ENCODE measurements at places on chromosomes 7 and 10.

DNA sequence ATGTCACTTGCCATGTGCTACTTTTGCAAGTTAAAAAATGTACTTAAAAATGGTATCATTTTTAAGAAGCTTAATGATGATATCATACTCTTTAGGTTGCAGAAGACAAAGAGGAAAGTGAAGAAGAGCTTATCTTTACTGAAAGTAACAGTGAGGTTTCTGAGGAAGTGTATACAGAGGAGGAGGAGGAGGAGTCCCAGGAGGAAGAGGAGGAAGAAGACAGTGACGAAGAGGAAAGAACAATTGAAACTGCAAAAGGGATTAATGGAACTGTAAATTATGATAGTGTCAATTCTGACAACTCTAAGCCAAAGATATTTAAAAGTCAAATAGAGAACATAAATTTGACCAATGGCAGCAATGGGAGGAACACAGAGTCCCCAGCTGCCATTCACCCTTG, 6.1 kb downstream of the LMOD2 start:
- DNase-seq = no peak

GRCh38 chr7:23628370-23628769, 31.2 kb downstream of the CCDC126 start:
- no peak for DNase-seq

DNA sequence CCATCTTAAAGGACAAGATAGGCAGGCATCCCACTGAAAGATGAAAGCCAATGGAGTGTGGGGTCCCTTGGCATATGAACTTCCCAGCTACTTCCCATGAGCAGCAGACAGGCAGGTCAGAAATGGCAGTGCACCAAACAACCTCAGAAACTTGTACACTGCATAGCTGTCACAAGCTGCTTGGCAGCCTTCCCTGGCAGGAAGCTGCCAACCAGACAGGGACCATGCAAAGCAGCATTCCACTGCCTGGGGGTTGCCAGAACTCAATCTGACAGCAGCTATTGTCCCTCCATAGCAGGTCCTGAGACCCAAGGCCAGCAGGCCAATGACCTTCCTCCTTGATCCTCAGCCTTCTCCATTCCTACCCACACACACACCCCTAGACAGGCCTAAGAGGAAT, 139.5 kb downstream of the PLCE1 start:
- DNase-seq = no peak

GRCh38 chr7:64876792-64877713, 26.0 kb upstream of the ZNF273 start:
- DNase-seq = no peak

- DNase-seq = no peak
Measured at GRCh38 chr7:31058122-31058521, 6.0 kb downstream of the ADCYAP1R1 start.

DNA sequence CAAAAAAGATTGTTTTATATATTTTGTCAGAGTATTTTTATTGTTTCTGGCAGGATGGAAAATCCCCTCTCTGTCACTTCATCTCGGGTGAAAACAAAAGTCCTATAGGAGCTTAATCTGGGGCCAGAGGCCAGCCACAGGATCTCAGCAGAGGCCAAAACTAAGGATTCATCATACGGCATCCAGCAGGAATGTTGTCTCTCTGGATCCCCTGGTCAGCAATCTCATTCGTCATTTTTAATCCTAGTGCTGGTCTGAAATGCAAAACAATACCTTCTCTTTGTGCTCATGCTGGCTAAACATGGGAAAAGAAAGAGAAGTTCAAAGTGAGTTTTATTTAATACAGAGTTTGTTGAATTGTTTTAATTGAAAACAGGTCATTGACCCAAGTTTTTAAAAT, 482.5 kb upstream of the AUTS2 start:
- no peak for DNase-seq

GRCh38 chr7:75842836-75843446, 29.3 kb upstream of the CCL24 start:
- peak; percentile 28 for DNase-seq

GRCh38 chr7:85593355-85593754, 406.5 kb upstream of the SEMA3D start:
- no peak for DNase-seq

DNA sequence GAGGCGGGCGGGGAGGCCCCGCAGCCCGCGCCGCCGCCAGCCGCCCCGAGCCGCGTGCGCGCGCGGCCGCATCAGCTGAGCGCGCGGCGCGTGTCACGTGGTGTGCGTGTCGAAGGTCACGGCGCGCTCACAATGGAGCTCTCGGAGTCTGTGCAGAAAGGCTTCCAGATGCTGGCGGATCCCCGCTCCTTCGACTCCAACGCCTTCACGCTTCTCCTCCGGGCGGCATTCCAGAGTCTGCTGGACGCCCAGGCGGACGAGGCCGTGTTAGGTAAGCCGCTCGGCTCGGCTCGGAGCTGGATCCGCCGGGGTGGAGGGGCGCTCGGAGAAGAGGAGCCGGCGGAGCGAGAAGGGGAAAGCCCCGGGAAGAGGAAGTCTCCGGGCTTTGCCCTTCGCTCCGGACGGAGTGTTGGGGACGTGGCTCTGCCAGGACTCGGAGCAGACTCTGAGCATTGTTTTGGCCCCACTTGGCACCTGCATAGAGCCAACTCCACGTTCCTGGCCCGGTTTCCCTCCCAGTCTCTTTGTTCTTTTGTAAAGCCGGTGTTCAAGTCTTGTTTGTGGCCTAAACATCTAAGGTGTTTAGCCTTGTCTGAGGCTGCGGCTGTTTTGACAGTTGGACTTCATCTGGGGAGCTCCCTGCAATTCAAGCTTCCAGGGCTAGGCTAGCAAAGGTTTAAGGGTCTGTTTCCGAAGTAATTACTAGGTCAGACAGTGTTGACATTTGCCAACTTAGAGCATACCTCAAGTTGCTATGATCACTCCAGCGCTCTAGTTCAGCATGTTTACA, at the start of gene COMMD3:
TSS of gene COMMD3 (plus strand) at position 103 of the 790 bp plus-strand sequence. CDS start at position 133, 30 bp downstream.
- DNase-seq = peak; percentile 86

GRCh38 chr10:109454691-109455090, 468.6 kb downstream of the XPNPEP1 start:
- DNase-seq = no peak

DNA sequence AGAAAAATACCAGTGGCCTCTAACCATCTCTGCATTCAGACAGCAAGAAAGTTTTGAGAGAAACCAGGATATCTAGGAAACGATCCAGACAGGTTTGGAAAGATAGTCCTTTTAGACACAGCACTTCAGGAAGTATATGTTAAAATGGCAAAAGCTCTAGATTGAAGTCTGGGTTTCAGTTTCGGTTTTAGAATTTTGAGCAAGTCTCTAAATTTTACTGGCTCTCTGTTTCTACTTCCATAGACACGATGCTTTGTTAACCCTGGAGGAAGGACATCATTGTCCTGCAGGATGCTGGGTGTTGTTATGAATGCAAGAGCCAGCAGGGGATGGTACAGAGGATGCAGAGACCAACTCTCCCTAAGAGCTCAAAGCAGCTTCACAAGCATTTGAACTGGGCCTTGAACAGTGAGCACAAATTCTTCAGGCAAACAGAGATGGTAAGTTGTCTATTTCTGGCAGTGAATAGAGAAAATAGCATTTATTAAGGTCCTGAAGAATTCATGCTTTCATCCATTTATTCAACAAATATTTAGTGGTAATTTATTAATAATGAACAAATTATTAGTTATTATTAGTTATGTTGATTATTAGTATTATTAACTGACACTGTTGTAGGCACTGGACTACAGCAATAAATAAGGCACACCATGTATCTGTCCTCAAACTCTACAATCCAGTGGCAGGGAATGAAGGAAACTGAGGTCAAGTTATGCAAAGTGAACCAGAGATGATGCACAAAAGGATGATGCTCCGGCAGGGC, 152.7 kb upstream of the NRP1 start:
- DNase-seq = peak; percentile 2
